ENCODE measurements at places on chromosomes 6 and 20.
A peak's percentile ranks its signal among the peaks of the same experiment; 100 is the strongest.

DNA sequence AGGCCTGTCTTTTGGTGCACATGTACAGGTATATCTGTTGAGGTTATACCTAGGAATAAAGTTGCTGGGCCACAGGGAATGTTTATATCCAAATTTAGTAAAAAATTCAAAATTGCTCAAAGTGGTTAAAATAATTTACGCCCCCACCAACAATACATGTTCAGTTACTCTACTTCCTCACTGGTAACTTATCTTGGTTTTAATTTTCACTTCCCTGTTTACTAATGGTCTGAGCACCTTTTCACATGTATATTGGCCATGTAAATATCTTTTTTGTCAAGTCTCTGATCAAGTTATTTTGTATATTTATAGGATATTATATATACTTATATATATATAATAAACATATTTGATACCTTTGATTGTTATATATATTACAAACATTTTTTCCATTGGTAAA, 9.7 kb downstream of the PDE7B start:
- no peak for DNase-seq

- no peak for DNase-seq
Measured at GRCh38 chr6:157570104-157570503, 189.1 kb downstream of the ZDHHC14 start.

- DNase-seq: no peak
Measured at GRCh38 chr6:75631859-75632635, 30.4 kb downstream of the SENP6 start.

- DNase-seq: no peak
Measured at GRCh38 chr6:144469144-144469575, 184.0 kb downstream of the UTRN start.

DNA sequence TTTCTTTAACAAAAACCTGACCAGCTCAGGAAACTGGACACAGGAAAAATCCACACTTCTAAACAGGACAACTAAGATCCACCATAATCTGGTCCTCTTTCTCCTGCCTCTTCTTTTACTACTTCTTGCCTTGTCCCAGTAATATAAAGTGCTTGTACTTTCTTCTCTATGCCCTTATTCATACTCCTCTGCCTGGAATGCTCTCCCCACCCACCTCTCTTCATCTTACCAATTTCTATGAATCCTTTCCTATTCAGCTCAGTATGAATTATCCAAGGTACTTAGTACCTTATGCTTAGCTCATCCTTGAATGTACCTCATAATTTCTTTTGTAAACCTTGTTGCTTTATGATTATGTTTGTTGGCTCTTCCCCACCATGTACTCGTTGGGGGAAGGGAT, 159.4 kb downstream of the CDK19 start:
- DNase-seq: no peak

- no peak for DNase-seq
Measured at GRCh38 chr6:4351520-4352321, 216.3 kb upstream of the ECI2 start.

DNA sequence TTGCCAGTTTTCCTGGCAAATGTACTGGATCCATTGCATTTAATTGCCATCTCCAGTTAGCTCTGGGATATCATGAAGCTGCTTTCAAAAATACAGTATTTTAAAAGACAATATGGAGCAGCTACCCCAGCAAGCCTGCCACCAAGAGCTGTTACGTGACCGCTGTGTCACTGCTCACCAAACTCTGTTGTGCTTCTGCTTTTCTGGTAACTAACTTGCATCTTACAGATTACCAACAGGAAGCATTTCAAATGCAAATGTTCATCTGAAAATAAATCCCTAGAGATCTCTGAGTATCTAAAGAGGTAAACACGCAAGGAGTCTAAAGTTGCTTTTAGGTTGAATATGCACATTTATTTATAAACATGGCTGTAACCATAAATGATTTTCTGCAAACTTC, 1008.3 kb downstream of the KIF16B start:
- DNase-seq: no peak

DNA sequence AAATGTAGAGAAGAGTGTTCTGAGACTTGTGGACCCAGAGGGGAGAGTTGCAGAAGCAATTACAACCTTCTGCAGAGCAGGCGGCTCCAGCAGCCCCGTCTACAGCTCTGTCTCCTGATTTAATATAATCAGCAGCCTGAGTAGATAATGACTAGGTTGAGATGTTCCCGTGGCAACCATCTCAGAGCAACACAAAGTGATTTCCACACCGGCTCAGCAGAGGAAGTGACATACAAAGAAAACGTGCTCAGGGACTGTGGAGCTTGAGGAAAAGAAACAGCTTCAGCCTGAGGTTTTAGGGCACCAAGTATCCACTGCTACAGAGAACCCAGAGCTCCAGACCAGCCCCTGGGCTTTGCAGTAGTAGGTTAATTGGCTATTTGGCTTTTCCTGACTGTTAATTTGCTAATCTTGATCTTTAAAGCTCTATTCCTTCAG, 136.4 kb downstream of the MTFR2 start:
- DNase-seq: no peak

- DNase-seq: no peak
Measured at GRCh38 chr6:111743360-111743759, 129.9 kb downstream of the FYN start.

DNA sequence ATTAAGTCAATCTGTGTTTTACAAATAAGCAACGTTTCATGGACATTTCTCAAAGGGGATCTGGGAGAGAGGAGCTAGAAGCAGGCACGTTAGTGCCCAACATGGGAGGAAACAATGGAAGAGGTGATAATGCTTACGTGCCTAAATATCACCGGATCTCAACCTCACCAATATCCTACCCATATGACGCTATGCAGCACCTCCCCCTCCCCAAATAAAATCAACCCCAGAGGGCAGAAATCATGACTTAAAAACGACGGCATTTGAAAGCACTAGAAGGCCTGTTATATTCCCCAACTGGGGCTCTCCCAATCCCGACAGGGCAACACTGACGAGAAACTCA, 425 bp downstream of the HBS1L start:
- no peak for DNase-seq

GRCh38 chr20:57591289-57592229, 28.7 kb downstream of the ZBP1 start:
- no peak for DNase-seq

- DNase-seq: peak; percentile 8
Measured at GRCh38 chr6:79048611-79049010, 29.4 kb downstream of the PHIP start.

DNA sequence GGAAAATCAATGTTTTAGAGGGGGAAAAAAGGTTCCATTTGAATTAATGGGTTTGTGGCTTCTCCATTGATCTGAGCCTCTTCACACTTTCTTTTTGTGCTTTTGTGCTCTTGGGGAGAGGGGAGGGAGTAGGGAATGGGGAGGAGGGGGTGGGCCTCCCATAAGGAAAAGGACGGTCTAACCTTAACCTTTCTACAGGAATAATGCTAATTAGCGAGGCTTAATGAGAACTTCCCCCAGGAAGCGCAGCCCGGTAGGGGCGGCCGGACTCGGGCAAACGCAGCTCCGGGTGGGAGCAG, 103.0 kb downstream of the NOL4L start:
- DNase-seq: no peak

- DNase-seq: no peak
Measured at GRCh38 chr6:151585741-151586140, 91.9 kb downstream of the CCDC170 start.

DNA sequence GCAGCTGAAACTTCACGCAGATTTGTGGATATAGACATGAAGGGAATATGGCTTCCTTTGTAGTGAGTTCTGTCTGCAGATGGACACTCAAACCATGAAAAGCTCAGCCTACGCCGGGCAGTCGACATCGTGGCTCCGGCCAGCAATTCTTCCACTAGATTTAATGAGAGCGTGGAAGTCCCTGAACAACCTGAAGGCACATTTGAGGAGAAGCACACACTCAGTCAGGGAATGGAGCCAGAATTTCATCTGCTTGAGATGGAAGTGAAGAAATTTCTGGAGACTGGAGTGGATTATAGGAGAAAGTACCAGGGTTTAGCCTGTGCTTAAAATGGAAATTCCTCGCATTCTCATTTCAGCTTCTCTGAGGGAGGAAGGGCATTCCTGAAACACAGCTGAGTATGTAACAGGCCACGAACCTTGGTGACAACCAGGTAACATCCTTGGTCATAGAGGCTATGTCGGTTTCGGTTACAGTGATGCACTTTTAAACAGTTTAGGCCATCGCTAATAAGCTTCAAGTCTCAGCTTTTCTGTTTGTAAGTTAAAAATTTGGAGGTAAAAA, 80.5 kb upstream of the AGPAT4 start:
- no peak for DNase-seq

- DNase-seq: no peak
Measured at GRCh38 chr20:53639128-53639527, 45.5 kb upstream of the ZNF217 start.

GRCh38 chr6:52515219-52515960, 61.5 kb downstream of the TRAM2 start:
- DNase-seq: no peak

DNA sequence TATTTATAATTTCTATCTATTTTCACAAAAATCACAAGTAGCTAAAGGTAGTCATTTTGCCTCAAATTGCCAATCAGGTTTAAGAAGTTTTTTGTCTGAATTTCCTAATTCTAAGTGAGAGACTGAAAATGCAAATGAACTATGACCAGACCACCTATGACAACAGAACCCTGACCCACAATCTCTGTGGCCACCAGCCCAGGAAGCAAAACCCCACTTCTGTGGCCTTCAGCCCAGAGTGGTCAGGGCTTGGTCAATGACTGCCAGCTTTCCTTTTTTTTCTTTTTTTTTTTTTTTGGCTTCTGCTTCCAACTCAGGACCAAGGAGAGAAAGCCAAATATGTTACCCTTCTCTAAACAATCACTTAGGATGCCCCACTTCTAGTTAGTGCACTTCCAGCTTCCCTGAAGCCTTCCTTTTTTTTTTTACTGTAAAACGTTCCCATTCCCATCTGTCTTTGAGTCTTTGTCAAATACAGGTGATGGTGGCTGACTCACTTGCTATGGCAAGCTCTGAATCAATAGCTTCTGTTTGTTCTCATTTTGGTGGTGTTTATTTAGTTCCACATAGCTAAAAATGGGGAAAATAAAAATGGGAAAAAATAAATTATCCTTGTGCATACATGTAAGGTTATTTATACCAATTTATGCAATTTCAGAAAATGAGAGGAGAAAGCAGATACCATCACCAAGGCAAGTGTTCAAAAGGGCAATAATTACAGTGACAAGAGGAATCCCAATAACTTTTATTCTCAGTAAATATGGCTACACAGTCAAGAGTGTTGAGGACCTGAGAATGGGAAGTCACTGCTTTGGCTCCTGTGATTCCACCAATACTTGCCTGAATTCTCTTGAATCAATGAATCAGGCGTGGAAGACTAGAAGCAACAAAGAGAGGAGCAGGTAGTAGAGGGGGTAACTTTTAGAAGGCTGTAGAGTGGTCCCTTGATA, 170.3 kb upstream of the PDE7B start:
- DNase-seq: no peak

DNA sequence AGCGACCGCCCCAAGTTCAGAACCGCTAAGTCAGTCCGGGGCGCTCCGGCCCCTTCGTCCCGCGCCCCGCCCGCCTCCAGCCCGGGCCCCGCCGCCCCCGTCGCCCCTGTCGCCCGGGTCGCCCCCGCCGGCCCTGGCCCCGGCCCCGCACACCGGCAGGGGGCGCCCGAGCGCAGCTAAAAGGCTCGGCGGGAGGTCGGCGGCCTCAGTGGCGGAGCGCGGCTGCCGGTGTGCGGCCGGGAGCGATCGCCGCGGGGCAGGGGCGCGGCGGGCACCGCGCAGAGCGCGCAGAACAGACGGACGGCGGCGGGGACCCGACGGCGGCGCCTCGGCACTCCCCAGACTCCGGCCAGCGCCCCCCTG, at the start of gene FNDC1:
Gene FNDC1, plus strand, starts transcription at position 208 of the 363 bp plus-strand sequence. CDS start 197 bp downstream, outside the sequence.
- no peak for DNase-seq

- DNase-seq: no peak
Measured at GRCh38 chr6:153960741-153961140, 78.3 kb upstream of the OPRM1 start.

DNA sequence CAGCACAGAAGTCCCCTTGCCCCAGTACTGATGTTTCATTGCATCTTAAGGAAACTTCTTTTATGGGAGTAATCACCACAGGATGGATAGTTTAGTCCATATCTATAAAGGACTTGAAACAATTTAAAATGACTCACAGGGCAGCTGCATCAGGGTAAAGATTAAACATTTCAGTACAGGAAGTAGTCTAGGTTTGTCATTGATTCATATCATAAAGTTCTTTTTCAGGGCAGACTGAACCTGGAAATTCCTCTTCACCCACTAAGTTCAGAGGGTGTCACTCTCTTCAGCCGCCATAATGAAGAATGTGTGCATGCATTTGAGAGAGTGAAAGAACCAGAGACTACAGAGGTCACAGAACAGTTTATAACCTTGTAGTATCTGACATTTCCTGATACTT, 296.3 kb upstream of the JAG1 start:
- DNase-seq: no peak

DNA sequence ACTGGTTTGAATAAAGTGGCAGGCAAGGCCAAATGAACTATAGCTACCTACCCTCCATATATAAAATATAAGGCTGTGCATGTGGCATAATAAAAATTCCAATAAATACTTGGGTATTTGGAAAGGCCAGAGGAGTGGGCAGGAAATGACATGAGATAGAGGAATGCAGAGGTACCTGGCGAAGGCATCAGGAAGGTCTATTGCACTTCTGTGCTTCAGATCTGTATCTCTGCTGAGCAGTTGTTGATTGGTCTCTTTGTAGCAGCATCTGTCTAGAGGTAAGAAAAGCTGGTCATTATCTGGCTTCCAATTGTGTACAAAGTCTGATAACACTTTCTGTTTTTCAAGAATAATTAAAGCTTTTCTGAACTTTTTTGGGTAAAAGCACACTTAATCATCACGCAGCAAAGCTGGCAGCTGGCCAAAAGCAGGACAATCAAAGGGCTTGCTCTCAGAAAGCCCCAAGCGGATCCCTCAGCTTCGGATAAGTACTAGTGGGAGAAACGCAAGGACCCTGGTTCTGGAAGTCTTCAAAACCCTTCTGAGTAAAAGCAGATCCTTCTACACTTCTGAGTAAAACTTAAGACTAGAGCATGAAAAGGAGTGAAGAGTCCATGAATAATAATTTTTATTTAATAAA, 120.1 kb upstream of the TCF21 start:
- DNase-seq: no peak

- DNase-seq: peak; percentile 35
Measured at GRCh38 chr6:127879685-127880084, 21.2 kb downstream of the THEMIS start.

DNA sequence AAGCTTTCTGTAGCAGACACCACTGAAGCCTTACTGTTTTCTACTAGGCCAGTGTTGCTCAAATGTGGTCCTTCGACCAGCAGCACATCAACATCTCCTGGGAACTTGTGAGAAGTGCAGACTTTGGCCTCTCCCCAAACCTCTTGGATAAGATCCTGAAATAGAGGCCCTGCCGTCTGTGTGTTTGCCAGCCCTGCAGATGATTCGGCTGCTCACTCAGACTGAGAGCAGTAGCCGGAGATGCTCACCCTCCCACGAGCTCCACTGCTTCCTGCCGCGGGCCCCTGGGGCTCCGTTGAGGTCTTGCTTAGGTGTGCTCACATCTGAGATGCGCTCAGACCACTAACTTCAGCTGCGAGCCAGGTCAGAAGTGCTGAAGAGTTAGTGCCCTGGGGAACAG, 129.5 kb upstream of the SSTR4 start:
- no peak for DNase-seq

- DNase-seq: no peak
Measured at GRCh38 chr20:7313047-7313446, 545.6 kb downstream of the BMP2 start.

- DNase-seq: no peak
Measured at GRCh38 chr6:159875194-159875593, 15.6 kb upstream of the MAS1 start.

- no peak for DNase-seq
Measured at GRCh38 chr6:158926414-158926813, 73.6 kb downstream of the RSPH3 start.
